ENCODE measurements at places on chromosomes 1 and 21.

- no peak for DNase-seq
Observed at GRCh38 chr21:29961291-29962027, 21.7 kb upstream of the GRIK1 start.

DNA sequence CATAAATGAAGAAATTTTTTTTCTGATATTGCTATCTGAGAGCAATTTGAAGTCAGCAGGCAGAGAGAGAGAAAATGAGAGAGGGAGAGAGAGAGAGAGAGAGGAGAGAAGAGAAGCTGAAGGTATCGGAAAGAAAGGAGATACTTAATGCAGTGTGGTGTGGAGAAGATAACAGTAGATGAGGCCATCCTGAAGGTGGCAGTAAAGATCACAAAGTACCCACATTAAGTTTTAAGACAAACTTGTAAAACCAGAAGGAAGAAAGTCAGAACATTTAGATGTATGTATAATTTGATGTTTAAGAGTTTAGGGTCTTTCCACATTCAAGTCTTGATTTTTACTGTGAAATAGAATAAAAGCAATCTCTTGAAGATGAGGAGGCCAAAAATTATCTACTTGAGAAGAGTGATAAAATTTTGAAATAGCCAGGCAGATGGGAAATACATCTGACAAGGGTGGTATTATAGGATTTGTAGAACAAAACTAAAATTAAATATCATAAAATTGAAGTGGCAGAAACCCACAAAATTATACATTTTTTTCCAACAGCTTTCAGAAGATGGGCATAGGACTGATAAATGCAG, 1753.4 kb downstream of the MRPL39 start:
- no peak for DNase-seq

DNA sequence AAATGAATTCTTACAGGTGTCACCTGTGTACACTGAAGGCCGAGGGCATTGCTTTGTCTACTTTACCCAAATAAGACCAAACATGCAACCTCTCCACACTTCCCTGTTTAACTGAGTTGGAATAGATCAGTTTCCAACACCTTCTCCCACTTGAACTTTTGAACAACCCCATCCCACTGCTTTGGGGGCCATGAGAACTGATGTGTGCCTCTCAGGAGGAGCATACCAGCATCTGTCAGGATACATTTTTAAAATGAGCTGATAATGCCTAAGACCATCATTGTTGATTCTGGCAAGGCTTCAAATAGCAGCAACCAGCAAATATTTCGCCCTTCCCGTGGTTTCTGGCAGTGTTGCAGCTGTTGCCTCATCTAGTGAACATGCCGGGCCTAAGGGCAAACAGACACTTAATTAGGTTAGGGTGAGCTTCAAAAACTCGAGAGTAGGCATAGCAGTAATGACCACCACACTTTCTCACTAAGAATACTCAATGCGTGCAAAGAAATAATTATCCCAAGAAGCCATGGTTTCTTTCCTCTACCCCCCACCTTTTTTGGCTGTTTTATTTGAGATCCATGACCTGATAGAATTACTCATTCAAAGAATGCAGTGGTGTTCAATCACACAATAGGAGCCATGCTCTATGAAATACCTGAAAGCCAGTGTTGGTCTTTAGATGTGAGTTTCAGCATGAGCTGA, 63.7 kb downstream of the MAP10 start:
- DNase-seq: no peak

GRCh38 chr1:101150670-101151069, 86.1 kb upstream of the S1PR1 start:
- DNase-seq: no peak

- no peak for DNase-seq
Observed at GRCh38 chr1:44275991-44276405, 62.7 kb downstream of the DMAP1 start.

Data from neural progenitor cell (in vitro differentiated cells).